Activated naive CD4-positive, alpha-beta T cell treated with anti-CD3 and anti-CD28 coated beads for 36 hours (primary cell): ENCODE measurements at places on chromosomes 12 and 14. TPM values are rescaled to one million over a fixed set of nuclear protein-coding genes. Genes with fewer than 3 reads are reported as not detected.

DNA sequence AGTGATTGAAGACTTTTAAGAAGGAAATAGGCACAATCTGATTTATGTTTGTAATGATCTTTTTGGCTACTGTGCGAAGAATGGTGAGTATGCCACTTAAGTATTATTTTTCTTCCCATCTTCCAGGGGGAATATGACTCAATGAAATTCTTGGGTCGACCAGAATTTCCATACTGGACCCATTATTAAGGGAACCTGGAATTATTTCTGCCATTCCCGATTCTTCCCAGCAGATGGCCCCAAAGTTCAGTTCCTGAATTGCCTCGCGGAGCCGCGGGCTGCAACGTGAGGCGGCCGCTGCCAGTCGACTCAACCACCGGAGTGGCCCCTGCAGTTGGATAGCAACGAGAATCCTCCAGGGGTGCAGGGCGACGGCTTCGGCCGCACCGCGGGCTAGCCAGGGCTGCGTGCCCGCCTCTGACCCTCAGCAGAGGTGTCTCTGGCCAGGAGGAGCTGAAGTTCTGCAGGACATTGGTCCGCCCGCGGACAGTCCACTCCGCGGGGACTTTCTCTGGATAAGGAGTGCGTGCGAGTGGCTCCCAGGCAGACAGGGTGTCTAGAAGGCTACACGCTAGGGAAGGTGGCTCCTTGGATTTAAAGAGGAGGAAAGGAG lies 628 bp upstream of the TSHR start:
- DNase-seq, result peak; percentile 81

DNA sequence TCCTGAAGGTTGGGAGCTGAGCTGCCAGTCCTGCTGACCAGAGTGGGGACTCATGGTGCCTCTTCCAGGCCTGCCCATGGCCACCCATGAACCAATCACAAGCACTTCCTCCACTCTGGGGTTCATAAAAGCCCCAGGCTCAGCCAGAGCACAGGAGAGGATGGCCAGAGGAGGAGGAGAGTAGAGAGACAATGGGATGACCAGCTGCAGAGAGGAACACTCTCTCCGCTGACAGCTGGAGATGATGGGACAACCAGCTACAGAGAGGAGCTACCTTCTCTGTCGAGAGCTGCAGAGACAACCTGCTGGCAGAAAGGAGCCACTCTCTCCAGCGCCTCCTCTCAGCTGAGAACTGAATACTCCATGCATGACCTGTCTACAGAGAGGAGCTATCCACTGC lies 886.1 kb downstream of the BCL11B start:
- DNase-seq, result no peak

- DNase-seq, result peak; percentile 52
Observed at GRCh38 chr12:51262758-51263177, 7.4 kb downstream of the SMAGP start.

DNA sequence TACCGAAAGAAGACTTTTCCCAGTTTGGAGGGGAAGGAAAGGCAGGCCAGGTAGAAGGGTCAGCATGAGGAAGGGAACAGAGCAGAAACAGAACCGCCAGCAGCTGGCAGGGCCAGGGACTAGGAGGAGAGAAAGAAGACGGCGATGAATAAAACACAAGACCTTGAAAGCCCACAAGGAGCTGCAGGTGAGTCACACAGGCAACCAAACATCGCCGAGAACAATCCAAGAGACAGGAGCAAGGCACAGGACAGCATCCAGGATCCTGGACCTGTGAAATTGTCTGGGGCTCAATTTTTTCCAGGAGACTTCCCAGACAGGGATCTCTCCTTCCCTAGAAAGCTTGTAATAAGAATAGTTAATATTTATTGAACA lies 47.3 kb downstream of the NUAK1 start:
- no peak for DNase-seq

- DNase-seq, result no peak
Observed at GRCh38 chr14:24351517-24351916, 11.7 kb upstream of the RIPK3 start.

DNA sequence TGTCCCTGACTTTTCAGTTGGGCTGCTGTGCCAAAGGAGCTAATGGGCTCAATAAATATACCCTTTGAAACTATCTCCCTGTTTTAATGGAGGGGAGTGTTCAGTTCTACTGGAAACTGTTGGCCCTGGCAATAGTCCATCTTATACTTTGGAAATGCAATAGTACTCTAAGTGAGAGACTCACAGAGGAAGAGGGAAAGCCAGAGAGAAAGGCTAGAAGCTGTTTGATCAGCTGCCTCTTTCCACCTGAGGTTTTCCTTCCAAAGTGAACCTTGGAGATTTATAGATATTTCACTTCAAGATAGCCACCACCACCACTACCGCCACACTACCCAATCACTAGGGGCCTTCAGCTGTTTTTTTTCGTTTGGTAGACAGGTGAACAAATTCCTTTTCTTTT lies 93.6 kb upstream of the CCDC91 start:
- DNase-seq, result no peak

- DNase-seq, result no peak
Observed at GRCh38 chr14:71597955-71598660, 334.1 kb upstream of the RGS6 start.

DNA sequence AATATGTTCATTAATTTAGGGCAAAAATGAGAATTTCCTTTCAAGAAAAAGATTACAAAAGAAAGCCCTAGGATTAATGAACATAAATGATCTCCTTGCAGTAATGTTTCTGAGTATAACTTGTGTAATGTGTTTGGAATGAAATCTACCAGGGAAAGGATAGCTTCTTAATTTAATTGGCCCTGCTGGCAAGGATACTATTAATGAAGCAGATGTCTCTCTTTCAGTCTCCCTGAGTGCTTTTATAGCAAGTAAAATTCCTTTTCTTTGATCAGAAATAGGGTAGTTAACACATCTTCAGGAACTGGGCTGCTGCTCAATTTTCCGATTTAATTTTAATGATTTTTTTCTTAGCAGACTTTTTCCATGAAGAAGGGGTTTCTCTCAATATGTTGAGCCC lies 379.4 kb upstream of the PDE3A start:
- no peak for DNase-seq

DNA sequence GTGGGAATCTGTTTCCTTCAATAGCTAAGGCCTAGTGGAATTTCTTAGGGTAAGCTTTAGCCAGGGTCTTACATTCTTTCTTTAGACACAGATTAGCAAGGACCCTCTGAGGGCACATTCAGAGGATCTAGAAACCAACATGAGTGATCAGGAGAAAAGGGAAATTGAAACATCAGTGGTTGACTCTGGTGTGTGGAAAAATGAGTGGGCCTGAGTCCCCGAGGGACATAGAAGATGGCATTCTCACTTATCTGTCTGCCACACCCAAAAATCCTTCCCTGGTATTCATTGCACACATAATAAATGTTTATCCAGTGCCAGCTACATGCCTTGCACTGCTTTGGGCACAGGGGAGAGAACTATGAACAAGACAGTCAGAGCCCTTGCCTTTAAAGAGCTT lies 82.9 kb downstream of the SSPN start:
- no peak for DNase-seq

DNA sequence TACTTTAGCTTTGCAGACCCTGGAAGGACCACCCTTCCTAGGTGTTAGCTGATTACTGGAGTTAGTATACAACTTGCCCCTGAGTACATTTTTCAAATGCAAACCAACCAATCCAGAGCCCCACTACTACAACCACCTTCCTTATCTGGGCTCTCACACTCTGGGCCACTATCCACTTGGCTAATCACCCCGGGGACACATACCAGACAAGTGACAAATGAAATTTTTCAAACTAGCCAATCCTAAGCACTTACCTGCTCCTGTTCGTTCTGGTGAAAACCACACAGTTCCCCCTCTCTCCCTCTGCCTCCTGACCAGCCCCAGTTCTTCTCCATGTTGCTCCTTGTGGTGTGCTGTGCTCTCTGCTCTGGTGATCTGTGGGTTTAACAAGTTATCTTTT lies 140.4 kb downstream of the CNTN1 start:
- DNase-seq, result no peak

DNA sequence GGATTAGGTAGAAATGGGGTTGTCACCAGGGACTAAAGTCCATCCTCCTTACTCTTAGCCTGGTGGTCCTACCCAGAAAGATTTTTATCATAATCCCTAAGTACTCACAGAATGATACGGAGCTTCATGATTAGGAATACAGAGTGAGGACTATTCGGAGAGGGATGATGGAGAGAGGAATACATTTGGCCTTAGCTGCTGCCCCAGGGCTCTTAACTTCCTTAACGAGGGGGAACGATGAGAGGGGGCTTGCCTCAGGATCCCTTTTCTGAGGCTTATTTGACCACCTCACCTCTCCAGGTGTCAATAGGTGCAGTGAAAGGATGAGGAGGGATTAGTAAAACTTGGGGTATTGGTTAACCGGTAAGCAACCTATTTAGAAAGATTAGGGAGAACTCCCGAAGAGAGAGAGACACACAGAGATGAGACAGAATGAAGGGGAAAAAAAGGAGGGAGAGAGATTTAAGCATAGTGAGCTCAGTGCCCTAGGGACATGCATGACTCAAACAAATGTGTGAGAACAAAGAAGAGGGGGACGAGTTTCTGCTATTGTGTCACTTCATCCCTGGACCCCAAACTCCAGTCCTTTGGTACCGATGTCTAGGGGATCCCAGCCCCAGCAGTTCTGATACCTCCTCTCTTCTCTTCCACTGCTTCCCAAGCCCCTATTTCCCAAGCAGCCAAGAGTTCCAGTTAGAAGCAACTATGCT lies 1.1 kb downstream of the NFE2 start:
- DNase-seq, result no peak

DNA sequence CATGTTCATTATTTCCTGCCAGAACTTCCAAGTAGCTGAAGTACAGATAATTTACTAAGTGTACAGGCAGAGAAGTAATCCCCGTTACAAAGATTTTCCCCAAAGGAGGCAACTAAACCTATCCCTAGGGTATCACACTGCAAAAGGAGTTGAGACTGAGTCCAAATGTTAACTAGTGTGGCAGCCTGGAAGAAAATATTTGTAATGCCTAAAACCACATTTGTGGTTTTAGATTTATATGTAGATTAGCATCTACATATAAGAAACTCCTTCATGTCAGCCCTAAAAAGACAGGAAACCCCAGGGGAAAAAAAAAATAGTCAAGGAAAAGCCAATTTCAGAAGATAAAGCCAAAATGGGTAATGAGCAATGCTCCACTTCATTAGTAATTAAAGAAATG lies 1.4 kb upstream of the RNASE12 start:
- DNase-seq, result no peak

DNA sequence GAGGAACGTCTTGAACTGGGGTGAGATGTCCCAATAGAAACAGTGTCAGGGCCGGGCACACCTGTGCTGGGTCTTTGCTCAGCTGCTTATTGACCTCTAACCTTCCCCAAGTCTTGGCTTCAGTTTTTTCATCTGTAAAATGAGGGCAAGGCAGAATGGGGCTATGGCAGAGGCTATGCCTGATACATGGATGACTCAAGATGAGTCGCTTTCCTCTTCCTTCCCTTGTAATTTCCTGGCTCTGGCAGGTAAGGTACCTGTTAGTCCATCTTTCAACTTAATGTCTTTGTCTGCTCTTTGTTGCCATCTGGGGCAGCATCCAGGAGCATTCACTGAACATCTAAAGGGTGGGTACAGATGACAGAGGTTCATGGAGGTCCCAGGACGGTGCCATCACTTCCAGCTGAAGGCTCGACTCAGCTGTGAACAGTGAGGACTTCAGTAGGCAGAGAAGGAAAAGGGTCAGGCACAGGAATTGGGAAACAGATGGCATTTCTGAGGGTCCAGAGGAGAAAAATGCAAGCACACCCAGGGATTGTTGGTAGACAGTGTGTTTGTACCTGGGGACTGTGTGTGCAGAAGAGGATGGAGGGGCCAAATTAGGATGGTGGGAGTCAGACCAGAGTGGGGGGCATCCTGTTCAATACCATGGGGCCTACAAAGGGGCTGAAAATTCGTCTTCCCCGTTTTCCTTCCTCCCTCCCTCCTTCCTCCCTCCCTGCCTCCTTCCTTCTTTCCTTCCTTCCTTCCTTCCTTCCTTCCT lies 268.3 kb downstream of the VRK1 start:
- no peak for DNase-seq

DNA sequence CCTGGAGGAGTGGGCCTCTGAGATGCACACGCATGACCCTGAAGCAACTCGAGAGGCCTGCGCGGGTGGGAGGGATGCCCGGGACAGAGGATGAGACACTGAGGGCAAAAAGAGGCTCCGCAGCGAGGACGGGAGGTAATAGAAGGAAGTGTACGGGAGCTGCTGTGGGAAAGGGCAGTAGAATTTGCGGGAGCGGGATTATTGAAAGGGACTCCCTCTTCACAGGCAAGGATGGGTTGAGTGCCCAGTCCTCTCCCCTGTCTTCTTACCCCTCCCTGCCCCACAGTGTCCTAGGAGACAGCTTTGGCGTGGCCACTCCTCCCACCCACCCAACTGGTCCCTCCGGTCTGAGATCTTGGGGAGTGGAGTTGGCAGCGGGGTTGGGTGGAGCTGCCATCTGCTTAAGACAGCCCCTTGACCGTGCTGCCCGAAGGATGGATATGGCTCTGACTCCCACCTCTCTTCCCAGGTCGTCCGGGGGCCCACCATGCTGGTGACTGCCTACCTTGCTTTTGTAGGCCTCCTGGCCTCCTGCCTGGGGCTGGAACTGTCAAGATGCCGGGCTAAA lies 15.7 kb upstream of the ESPL1 start:
- no peak for DNase-seq

DNA sequence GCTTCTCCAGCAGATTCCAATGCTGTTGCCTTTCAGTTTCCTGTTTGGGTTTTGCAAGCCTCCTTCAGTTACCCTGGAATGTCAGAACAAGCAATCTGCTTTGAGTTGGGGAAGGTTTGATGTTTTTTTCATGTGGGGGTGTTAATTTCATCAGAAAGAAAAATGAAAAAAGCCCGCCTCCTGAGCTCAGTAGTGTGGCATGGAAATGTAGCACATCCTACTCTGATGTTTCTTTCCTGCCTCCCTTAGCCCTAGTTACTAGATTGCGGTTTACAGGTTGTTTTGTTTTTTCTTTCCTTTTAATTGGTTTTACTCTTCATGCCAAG lies 22.6 kb downstream of the IFNG-AS1 start:
- DNase-seq, result no peak

Gene HSP90B1
- 392 TPM for total RNA-seq

Gene TMEM229B
- 0.49 TPM for total RNA-seq

Gene CAPZA3
- total RNA-seq, result not detected

Gene FKBP11
- 59.8 TPM for total RNA-seq

Gene TRPV4
- not detected for total RNA-seq

Gene LRRC43
- total RNA-seq, result 0.60 TPM
